ENCODE measurements at places on chromosomes 3 and 15.

DNA sequence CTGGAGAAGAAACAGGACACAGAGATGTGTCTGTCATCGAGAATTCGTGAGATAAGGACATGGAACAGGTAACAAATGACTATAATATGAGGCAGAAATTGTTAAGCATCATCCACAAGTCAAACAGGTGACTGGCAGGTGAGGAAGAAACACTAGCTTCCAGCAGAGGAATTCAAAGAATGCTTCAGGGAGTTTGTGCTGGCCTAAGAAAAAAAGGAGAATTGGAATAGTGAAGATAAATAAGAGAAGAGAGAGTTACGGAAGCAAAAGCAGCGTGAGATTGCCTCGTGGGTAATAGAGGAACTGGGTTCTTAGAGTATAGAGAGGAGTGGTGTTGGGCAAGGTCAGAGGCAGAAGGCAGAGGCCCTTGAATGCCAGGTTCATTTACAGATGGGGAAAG, 22.9 kb upstream of the FGF12 start:
- H3K27ac ChIP-seq: no peak overlapping the region
- no peaks in the 10 kb centered on the region for H3K4me1 ChIP-seq
- H3K36me3 ChIP-seq: no peaks in the 10 kb centered on the region
- DNase-seq: no peak

DNA sequence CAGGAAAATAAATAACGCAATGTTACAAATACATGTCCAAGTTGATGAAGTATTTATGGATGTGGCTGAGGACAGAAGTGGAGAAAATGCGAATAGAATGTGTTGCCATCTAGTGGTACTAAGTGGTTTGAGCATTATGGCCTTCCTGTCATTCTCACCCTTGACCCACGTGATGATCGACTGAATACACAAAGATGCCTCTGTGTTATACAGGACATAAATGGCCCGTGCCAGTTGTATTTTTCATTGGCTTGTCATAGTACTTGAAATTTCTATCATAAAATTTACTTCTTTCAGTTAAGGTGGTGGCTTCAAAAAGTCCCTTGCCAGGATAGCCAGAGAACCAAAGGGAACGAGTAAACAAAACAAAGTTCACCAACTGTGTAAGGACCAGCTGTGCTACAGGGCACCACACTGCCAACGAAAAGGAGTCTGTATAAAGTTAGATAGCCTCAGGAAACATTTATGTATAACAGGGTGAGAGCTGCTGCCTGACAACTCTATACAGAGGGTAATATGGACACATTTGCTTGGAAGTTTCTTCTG, 103.7 kb downstream of the MYH15 start:
- H3K27me3 ChIP-seq: no peaks in the 10 kb centered on the region
- peaks cover 11% of the 10 kb centered on the region for H3K4me1 ChIP-seq
- DNase-seq: peak; percentile 20
- no peaks in the 10 kb centered on the region for H3K36me3 ChIP-seq
- H3K27ac ChIP-seq: peak overlapping the region; percentile 52

DNA sequence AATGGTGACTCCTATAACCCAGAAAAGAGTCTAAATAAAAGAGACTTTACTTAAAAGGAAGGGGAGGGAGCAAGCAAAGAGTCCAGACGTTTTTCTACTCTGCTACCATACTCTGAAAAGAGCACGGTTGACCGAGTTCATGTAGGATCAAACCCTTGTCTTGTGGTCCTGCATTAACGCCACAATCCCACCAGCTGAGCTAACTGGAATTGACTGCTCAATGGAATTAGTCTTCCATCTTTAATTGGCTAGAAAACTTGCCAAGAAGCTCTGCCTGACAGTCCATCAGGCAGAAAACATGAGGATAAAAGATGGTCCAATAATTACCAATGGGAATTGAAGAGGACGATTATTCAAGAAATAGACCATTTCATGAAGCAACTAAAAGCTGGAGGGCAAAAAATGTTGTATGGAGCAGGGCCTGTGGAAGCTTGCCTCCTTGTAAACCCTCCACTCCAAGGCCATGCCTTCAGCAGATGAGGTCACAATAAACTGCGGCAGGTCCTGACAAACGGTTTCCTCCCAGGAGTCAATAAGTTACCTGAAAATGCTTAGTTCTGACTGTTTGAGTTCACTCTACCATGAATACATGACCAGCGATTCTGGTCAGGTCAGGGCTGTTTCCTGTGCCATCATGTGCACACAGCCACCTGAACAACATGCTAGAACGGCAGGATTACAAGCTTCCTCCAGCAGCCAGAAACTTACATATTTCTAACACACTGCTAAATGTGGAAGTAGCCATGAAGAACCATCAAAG, 35.6 kb upstream of the ARHGEF3 start:
- no peak overlapping the region for H3K4me3 ChIP-seq
- H3K27me3 ChIP-seq: no peaks in the 10 kb centered on the region
- peaks cover 30% of the 10 kb centered on the region for H3K4me1 ChIP-seq
- H3K27ac ChIP-seq: peak overlapping the region; percentile 69

GRCh38 chr3:28906561-28907310, 374.1 kb upstream of the RBMS3 start:
- H3K4me1 ChIP-seq: no peaks in the 10 kb centered on the region

DNA sequence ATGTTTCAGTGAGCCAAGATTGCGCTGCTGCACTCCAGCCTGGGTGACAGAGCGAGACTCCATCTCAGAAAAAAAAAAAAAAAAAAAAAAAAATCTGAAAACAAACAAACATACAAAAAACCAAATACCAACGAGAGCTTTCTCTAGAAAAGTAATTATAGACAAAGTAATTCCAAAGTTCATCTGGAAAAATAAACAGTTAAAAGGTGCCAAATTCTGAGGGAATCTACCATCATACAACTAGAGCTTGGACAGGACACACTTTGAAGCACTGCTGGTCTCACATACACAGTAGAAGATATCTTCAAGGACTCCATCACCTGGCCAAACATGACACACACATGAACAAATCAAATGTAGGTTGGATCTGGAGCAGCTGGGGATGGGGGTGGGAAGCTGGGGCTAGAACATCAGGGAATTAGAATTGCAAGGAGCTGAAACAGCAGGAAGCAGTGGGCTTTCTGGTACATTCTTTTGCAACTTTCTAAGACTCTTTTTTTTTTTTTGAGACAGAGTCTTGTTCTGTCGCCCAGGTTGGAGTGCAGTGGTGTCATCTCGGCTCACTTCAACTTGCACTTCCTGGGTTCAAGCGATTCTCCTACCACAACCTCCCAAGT, 41.1 kb upstream of the CTSH start:
- no peaks in the 10 kb centered on the region for H3K4me1 ChIP-seq
- no peak for DNase-seq
- H3K4me3 ChIP-seq: no peak overlapping the region
- H3K27me3 ChIP-seq: peaks cover 10% of the 10 kb centered on the region
- H3K27ac ChIP-seq: no peak overlapping the region

DNA sequence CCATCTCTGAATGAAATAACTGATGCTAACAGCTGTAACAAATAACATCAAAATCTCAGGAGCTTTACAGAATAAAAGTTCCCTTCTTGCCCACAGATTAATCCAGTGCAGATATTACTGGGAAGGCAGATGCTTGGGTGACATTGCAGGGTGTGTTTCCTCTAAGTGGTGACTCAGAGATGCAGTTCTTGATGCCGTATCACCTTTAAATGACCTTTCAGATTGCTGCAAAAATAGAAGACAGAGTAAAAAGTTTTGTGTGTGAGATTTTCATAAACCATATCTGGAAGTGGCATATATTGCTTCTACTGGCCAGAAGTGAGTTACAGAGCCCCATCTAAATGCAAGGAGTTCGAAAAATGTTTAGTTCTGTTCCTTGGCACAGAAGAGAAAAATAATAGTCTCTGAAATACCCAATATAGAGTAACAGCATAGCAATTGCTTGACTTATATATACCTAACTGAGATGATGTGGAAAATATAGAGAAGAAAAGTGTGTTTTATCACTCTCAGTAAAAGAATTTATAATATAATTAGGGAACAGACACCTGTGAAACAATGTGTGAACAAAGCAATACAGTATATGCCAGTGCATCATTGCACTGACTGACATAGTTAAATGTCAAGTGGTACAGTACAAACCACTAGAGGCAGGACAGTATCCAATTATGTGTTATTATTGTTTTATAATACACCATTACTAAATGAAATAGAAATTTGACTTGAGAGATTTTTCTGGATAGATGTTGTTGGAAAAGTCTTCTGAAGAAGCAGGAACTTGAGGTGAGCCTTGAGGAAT, 430.7 kb upstream of the CBLB start:
- H3K27me3 ChIP-seq: no peaks in the 10 kb centered on the region
- peak overlapping the region; percentile 4 for H3K27ac ChIP-seq
- H3K4me3 ChIP-seq: peak overlapping the region; percentile 2
- DNase-seq: no peak

GRCh38 chr3:195169011-195169649, 101.8 kb downstream of the XXYLT1 start:
- no peaks in the 10 kb centered on the region for H3K36me3 ChIP-seq
- H3K4me1 ChIP-seq: peaks cover 20% of the 10 kb centered on the region
- H3K27ac ChIP-seq: no peak overlapping the region
- no peaks in the 10 kb centered on the region for H3K27me3 ChIP-seq
- no peak overlapping the region for H3K4me3 ChIP-seq
- DNase-seq: no peak

Data from activated T-cell treated with anti-CD3 and anti-CD28 coated beads, Interleukin-2, amount 50 U/mL, for 72 hours (primary cell).